ENCODE measurements at places on chromosomes 5 and 9.

DNA sequence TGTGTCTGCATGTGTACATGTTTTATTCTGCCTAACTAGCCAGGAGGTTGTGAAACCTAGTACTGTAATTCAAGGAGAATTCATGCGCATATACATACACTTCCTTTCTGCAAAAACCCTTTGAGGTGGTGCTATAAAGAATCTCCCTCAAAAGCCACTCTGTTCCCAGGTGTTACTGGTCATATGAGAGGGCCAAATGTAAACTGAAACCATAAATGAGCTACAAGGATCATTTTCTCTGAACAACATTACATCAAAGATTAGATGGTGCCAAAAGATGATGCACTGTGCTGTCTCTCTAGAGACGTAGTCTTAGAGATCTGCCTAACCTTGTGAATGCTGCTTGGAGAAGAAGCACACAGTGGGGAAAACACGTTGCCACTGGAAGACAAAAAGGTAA lies 15.7 kb downstream of the NREP start:
- DNase-seq = no peak

- peak; percentile 33 for DNase-seq
These were observed 27.9 kb downstream of the USP20 start for GRCh38 chr9:129863059-129863690.

- no peak for DNase-seq
These were observed 114.2 kb upstream of the ADAMTS16 start for GRCh38 chr5:5025774-5026408.

GRCh38 chr9:121187636-121188305 lies 13.9 kb downstream of the RAB14 start:
- DNase-seq = no peak

- DNase-seq = no peak
These were observed 110.9 kb upstream of the DMAC1 start for GRCh38 chr9:7910426-7911020.

DNA sequence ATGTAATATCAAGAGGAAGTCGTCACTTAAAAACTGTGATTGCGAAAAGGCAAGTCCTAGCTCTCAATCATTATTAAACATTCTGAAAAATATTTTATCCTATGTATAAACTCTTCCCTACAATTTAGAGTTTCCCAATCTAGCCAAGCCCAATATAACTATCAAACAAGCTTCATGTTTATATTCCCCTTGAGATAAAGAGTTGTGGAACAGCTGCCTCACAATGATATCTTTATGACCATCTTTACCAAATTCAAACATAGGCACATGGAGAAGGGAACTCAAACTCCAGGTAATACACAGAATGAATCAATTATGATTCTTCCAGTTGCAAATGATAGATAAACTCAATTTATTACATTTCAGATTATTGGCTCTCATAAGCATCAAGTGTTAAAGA lies 1468.7 kb downstream of the EFNA5 start:
- no peak for DNase-seq
